NCI-H1694 (cell line): ENCODE measurements at places on chromosomes 12 and 14.

GRCh38 chr12:123808167-123808566 is 46.1 kb downstream of the DNAH10 start:
- no peak for DNase-seq

DNA sequence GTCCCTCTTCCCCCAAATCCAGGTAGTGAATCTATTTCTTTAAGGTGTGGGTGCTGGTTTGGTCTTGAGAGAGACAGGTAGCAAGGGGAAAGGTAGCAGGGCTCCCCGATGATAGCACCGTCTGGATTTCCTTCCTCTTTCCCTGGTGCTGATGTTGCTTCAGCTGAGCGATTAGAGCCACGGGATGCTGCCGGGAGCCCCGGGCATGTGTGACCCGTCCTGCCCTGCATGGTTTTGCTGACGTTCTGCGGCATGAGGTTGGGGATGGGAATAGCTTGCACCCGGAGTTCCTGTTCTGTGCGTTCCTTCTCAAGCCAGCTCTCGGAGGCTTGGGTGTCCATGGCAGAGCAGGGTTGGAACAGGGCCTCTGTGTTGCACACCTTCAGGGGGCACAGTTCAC is 107.3 kb downstream of the TSPAN9 start:
- no peak for DNase-seq

DNA sequence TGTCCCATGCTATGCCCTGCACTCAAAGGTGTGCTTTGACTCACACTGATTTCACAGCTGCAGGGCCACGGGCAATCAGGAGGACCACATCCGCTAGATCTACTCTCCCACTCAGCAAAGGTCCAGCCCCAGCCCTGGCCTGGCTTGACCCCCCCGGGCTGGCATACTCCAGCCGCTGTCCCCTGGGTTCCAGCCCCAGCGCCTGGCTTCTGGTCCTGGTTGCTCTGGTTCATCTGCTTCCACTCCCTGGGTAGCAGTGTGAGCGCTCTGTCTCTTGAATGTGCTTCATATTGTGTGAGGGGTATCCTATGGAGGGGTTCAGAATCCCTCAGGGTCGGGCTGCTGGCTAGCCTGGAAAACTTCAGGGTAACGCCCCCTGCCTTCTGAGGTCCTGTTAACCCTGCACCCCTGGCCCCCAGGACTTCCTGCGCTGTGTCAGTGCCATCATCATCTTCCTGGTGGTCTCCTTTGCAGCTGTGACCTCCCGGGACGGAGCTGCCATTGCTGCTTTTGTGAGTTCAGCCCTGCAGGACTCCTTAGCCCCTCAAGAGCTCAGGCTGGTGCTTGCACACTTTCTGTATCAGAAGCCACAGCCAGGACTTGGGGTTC is 1.9 kb downstream of the CMTM5 start:
- no peak for DNase-seq

- no peak for DNase-seq
Observed at GRCh38 chr12:98754095-98754494, 109.0 kb downstream of the APAF1 start.

GRCh38 chr12:108910336-108910735 is 30.4 kb downstream of the DAO start:
- DNase-seq = no peak

DNA sequence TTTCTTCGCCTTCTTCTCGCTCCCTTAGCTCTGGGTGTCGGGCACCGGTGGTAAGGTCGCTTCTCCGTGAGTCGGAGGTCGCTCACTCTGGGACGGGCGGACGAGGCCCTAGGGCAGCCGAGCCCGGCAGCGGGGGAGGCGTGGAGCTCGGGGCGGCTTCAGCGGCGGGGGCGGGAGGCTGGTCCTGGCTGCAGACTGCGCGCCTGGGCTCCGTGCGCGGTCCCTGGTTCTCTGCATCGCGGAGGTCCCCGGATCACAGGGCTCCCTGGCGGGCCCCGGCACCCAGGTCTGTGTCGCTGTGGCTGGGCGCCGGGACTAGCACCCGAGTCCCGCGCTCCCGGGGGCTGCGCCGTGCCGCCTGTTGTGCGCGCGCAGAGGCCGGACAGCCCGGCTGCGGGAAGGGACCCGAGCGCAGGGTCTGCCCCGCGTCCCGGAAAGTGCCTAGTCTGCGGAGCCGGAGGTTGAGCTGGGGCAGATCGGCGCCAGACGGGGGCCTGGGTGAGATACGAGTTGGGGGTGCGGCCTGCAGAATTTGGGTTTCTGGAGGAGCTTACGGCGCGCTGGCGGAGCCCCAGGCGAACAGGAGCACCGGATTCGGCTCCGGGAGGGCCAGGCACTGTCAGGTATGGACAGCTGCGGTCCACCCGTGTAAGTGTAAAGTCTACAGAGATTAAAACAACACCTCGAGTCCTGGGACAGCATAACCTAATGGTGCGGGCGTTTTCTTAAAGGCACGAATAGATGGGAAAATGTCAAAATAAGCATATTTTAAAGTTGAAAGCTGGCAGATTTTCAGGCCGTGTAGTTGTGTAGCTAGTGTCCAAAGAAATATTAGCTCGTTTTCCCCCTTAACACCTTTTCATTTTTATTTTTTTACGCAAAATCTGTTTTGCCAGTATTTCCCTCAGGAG is 713 bp downstream of the FRMD6 start:
- no peak for DNase-seq

DNA sequence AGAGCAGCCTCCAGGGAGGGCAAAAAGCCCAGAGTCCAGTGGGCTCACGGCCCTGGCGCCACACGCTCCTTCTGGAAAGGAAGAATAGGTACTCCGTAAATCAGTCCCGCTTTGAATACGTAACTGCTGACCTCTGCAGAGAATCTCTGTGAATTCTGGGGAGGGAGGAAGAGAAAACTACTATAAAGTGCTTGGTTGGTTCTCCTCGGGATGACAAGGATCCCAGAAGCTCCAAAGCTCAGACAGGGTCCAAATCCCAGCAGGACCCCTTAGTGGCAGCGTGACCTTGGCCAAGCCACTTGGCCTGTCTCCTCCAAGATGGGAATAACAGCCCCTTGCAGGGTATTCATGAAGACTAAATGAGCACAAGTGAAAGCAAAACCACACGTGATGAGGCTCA is 31.7 kb downstream of the ANO2 start:
- no peak for DNase-seq

- DNase-seq = no peak
Observed at GRCh38 chr12:111256629-111257434, 112.1 kb downstream of the PHETA1 start.

DNA sequence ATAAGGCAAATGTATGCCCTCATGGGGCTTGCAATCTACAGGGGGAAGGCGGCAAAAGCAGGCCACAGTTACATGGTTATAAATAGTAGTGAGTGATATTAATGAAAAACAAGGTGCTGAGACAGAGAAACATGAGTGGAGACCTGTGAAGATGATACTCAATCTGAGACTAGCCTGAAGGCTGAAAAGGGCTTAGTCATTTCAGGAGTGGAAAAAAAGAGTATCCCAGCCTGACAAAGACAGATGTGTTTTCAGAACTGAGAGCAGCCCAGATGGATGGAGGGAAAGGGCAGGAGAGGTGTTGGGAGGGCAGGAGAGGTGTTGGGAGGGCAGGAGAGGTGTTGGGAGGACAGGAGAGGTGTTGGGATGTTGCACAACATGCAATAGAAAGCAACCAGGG is 181.9 kb downstream of the C12orf42 start:
- DNase-seq = no peak

DNA sequence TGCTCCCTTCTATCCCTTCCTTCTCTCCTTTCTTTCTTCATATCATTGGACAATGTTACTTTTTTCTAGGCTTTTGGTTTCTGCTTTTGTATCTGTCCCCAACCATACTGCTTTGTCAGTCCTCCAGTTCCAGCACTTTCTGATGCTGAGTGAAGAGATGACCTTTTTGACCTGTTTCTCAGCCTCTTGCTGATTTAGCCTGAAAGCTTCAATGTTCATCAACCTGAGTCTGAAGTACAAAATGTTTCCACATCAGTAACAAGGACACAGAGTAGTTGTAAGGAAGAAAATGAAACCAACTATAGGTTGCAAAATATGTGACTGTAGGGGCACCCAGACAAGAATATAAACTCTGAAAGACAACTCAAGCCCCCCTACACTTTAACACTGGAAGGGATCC is 25.2 kb upstream of the AKAP6 start:
- no peak for DNase-seq

DNA sequence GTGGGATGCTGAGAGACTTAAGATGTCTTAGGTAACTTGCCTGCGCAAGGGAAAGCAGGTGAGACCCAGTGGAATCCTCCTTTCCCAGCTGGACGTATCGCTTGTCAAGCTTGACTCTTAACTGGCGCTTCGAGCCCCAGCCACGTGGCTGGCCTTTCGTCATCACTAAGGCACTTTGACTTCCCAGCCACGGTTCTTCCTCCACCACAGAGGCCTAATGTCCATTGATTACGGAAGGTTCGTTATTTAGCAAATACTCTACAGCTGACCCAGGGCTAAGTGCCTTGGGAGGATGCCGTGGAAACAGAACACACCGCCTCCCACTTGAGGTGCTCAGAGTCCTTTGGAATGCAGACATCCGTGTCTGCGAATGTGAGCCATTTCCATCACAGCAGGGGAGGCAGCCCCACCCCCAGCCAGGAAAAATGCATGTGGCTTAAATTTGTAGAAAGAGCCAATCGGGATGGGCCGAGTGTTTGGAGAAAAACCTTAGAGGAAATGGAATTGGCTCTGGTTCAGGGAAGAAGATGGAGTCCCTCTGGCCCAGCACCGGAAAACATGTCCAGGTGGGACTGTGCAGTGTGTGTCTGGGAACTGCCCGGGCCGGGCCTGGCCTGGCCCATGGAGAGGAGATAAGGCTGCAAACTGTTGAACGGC is 115.7 kb downstream of the PLXNC1 start:
- DNase-seq = no peak

- DNase-seq = no peak
Observed at GRCh38 chr12:109982210-109982609, 14.0 kb downstream of the GIT2 start.

GRCh38 chr12:67002720-67003119 is 266.4 kb upstream of the CAND1 start:
- no peak for DNase-seq

- no peak for DNase-seq
Observed at GRCh38 chr12:11819643-11820042, 170.2 kb downstream of the ETV6 start.

DNA sequence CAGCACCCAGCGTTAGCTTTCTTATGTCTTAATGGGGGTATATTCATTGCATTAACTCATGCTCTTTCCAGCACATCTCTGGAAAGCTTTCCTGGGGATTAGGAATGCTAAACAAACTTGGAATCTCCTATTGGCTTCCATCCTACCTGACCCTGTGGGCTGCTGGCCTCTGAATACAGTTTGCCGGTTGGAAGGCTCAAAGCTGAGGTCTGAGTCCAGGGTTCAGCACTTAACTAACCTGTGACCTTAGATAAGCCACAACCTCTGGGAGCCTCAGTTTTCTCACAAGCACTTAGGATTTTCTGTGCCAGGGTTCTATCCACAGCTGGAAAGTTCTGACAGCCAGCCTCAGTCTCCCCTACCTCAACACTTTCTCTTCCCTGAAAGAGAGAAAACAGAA is 12.9 kb upstream of the RND1 start:
- no peak for DNase-seq

- DNase-seq = no peak
Observed at GRCh38 chr12:77861317-77861716, 30.6 kb downstream of the NAV3 start.

GRCh38 chr14:76904740-76905569 is 78.7 kb downstream of the LRRC74A start:
- DNase-seq = no peak

- DNase-seq = no peak
Observed at GRCh38 chr12:93974252-93974651, 174.1 kb upstream of the PLXNC1 start.

- DNase-seq = no peak
Observed at GRCh38 chr14:63026491-63026890, 18.8 kb downstream of the KCNH5 start.

- DNase-seq = no peak
Observed at GRCh38 chr12:131075194-131075593, 121.5 kb downstream of the ADGRD1 start.

DNA sequence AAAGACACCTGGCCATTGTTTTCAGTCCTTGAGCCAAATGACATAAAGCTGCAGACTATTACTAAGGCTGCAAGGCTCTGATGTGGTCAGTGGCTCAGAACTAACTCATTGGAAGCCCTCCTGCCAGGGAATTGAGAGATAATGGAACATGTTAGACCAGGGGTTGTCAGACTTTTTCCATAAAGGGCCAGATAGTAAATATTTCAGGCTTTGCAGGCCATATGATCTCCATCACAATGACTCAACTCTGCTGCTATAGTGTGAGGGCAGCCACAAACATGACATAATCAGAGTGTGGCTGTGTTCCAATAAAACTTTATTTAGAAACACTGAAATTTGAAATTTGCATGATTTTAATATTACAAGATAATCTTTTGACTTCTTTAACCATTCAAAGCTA is 140.3 kb downstream of the TMEM30B start:
- no peak for DNase-seq

DNA sequence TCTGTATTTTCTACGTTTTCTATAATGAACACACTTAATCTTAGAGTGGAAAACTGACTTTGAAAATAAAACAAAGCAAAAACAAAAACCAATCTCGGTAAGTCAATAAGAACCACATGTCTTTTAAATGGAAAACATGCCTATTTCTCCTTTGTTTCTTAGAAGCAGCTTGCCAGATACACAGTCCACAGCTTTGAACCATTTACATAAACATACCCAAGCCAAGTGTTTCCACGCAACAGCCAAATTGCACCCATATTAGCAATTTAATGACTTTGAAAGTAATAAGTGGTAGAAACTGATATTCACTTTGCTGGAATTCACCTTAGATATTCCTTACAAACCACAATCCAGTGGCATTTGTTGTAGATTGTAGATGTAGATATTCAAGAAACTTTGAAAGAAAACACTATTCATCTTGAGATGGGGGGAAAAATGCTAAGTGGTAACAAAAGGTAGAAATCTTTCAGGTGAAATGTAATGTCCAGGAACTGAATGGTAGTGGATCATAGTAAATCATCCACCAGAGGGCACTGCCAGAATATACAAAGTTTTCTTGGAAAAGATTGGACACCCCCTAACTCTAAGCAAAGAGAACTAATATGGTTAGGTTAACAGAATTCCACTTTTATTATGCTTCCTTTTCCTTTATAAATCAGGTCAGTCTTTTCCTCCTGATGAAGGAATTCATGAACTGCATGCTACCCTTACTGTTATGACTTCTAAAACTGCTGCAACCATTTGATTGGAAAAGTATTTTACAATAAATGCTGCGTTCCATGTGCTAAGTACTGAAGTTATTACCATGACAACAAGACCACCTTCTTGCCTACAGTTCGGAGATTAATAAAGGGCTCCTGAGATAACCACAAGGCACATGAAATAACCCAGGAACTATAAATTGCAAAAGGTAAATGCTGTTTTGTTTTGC is 69.8 kb downstream of the RERG start:
- DNase-seq = no peak

DNA sequence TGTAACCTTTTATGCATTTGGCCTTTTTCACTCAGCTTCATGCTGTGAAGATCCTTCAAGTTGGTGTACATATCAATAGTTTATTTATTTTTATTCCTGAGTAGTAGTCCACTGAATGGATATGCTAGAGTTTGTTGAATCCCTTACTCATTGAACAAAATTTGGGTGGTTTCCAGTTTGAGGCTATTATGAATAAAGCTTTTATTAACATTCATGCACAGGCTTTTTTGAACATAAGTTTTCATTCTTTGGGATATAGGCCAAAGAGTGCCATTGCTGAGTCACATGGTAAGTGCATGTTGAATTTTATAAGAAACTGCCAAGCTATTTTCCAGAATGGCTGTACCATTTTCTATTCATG is 59.5 kb upstream of the CAPRIN2 start:
- DNase-seq = no peak

GRCh38 chr12:64780531-64781279 is 21.5 kb upstream of the GNS start:
- DNase-seq = no peak
